ENCODE measurements at places on chromosomes 6 and 20.
A peak's percentile ranks its signal among the peaks of the same experiment; 100 is the strongest.

- no peak for DNase-seq
Measured at GRCh38 chr20:9025643-9026042, 43.2 kb upstream of the PLCB4 start.

DNA sequence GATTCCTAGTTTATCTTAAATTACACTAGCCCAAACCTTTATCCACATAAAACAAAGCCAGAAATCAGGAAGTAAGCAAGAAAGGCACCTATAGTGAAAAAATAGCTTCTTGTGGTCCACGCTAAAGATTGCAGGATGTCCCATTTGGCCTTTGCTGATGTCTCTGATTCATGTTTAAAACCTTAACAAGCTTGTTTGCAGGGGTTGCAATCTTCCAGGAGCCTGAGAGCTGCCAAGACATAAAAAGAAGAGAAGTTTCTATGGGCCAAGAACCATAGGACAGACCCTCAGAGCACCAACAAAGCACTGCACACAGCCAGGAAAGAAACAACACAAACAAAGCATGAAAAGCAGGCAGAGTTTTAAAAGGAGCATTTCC lies 49.4 kb downstream of the ADAT2 start:
- DNase-seq, result no peak

- DNase-seq, result no peak
Measured at GRCh38 chr6:11584244-11584643, 46.7 kb downstream of the TMEM170B start.

DNA sequence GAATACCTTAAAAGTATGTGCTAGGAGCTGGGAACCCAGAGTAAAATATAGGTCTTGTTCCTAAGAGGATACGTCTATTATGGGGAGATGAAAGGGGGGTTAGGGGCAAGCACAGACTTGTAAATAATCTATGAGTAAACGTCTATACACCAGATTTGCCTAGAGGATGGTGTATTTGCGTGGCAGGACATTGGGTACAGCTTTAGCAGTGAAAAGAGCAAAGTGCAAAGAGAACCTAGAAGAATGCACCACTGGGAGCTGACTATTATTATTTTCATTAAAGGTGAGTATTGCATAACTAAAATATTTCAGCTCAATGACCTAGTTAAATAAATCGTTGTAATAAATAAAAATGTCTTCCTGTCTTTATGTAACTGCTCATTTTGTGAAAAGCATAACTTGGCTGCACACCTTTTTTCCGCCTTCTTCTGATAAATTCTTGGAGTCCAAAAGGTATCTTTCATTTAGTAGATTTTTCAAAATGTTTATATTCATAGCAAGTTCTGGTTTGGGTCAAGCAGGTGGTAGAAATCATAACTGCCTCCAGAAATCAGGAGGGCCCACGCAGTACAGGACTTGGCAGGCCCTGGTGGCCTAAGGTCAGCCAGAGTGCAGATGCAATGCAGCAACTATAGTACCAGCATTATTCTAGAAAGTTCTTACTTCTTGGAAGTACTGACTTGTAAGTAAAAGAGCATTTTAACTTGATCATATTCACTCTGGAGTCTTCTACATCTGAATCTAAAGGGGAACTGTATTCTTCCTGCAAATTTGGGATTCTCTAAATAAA lies 357.2 kb downstream of the PLCB1 start:
- peak; percentile 54 for DNase-seq

- no peak for DNase-seq
Measured at GRCh38 chr20:62531046-62531838, 55.4 kb upstream of the GATA5 start.

DNA sequence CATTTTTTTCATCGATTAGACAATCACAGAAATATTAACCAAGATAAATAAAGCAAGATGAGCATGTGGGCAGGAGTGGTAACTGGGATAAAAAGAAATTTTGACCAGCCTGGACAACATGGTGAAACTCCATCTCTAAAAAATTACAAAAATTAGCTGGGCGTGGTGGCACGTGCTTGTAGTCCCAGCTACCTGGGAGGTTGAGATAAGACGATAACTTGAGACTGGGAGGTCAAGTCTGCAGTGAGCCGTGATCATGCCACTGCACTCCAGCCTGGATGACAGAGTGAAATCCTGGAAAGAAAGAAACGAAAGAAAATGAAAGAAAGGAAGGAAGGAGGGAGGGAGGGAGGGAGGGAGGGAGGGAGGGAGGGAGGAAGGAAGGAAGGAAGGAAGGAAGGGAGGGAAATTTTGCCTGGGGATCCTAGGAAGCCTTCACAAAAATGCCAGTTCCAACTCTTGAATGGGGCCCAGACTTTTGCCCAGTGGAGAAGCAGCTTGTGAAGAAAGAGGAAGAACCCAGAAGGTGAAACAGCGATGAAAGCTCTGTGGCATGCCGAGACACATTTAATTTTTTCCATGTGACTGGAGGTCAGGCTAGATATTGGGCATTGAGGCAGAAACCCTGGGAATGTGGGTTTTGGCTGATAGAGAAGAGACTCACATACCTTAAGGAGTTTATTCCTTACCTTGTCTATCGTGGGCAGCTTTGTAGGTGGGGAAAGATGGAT lies 20.3 kb downstream of the CCDC170 start:
- no peak for DNase-seq

DNA sequence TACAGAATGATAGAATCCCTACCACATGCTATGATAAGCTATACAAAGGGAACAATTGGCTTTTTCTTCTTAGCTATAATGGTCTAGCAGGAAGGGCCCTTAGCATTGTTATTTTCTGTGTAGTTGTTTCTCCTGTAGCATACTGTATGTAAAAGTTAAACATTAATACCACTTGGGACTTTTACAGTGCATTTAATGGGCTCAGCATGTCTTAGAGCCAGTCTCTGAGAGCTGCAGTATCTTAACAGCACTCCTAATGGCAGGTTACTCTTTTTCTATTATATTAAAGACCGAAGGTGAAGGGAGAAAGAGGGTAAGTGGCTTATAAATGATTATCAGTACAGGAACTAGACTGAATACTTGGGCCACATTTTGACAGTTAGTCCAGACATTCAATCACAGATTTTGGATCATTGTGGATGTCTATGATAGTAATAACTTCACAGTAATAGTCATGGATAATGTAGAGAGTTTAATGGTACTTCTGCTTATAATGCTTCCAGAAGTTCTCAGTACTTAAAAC lies 290.7 kb downstream of the PHF3 start:
- no peak for DNase-seq

Data from heart left ventricle (tissue), 16 donors.